ENCODE measurements at places on chromosomes 1 and 21.
A peak's percentile ranks its signal among the peaks of the same experiment; 100 is the strongest.

DNA sequence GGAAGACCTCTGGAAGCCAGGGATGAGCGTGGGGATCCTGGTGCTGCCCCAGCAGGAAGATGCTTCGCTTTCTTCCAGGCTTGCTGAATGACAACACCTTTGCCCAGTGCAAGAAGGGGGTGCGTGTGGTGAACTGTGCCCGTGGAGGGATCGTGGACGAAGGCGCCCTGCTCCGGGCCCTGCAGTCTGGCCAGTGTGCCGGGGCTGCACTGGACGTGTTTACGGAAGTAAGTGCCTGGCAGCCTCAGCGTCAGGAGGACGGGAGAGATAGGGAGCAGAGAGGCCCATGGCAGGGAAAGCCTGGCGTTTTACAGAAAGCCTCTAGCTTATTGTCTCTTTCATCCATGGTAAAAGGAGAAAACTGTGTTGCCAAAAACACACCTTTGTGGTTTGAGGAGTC, 23.5 kb downstream of the PHGDH start:
- no peak for DNase-seq

DNA sequence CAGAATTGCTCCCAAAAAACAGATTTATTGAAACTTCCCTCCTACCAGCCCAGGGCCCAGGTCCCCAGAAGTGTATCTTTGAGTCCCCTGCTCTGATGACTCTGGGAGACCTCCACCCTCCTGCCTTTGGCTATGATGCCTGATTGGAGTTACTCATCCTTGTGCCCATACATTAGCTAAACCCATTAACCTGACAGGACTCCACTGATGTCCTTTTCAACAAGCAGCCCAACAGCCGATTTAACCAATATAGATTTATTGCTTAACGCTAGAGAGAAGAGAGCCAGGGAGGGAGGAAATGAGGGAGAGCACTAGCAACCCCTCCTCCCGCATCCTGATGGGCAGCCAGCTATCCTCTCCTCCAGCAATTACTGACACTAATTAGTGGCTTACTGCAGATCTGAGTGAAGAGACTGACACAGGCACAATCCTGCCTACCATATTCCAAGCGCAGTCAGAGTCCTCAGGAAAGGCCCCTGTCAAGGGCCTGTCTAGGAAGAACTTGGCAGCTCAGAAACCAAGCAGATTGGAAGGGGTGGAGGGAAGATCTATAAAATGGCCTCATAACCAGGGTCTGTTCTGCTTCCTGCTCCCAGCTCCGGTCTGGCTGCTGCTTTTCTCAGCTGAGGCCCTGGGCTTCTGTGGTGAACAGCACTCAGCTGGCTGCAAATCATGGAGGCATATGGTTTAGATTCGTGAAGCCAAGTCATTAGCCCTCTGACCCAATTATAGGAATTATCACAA, 484.5 kb upstream of the DAB1 start:
- no peak for DNase-seq

DNA sequence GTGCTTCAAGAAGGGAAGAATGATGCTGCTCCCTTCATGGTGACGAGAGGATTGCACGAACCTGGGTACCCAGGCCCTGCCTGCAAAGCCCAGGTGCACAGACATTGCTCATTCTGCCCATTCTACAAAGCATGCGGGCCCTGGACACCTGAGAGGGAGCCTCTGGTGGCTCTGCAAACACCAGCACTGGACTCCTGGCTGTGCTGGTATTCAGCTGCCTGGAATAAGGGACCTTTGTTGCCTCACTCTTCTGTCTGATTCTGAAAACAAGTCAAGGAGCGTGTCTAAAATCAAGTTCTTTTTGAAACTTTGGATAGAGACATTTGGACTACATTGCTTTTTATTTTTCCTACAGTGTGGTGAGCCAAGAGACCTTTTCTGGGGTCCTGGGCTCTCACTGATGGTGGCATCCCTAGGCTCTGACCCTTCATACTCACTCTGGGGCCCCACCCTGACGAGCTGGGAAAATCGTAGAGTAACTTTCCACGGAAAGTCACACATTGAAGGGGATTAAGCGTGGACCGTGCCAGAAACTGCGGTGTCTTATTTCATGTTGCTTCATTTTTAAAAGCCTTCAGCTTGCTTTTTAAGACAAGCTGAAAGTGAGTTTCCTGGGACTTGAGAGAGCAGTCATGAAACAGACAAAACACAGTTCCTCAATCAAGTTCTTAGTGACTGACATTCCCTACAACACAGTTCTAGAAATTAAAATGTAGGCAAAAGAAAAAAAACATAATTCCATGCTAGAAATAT, 24.0 kb downstream of the ABCA4 start:
- peak; percentile 84 for DNase-seq

- DNase-seq, result no peak
Measured at GRCh38 chr1:248045209-248045608, 1.4 kb upstream of the OR2L3 start.

DNA sequence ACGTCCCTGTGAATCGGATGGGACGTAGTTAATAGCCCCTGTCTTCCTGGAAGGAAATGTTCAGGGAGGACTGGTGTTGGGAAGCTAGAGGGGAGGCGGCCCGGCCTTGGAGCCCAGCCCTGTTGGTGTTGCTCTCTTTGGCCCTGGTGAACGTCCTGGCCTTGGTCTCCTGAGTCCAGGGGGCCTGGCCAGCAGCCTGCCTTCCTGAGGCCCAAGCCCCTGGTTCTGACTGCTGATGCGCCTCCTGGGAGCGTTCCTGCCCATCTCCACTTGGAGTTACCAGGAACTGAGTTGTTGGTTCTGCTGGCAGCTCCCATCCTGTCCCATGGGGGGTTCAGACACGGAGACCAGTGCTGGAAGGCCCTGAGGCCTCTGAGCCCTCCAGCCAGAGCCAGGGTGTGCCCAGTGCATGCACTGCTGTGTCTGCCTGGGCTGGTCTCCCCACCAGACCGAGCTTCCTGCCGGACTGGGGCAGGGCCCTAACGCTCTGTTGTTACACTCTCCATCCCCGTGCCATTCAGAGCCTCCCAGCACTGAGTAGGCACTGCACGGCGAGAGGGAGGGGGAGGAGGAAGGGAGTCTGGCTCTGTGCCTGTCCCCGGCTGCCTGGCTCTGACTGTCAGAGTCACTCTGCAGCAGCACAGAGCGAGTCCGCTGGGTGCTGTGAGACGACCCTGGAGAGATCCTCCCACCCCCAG, 382.5 kb upstream of the VAMP3 start:
- no peak for DNase-seq

- DNase-seq, result peak; percentile 78
Measured at GRCh38 chr1:209202830-209203532, 380.5 kb upstream of the CAMK1G start.

DNA sequence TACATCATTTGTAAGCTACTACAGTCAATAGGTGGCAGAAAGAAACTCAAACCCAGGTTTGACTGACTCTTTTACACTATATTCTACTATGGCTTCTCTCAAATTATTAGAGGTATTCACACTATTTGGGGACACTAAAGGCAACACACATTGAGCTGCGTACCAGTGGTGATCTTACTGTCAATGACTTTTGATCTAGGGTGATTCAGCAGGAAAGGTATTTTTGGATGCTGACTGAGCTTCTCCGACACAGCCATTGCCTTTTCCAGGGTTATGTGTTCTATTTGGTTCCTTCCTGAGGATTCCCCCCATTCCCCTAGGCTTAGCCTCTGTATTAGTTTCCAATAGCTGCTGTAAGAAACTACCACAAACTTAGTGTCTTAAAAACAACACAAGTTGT, 73.2 kb upstream of the JAK1 start:
- no peak for DNase-seq

GRCh38 chr1:6554907-6555778, at the start of gene TAS1R1:
Gene TAS1R1, plus strand, starts transcription at chr1:6555307. Its CDS starts 67 bp downstream, at chr1:6555374.
- DNase-seq, result no peak

DNA sequence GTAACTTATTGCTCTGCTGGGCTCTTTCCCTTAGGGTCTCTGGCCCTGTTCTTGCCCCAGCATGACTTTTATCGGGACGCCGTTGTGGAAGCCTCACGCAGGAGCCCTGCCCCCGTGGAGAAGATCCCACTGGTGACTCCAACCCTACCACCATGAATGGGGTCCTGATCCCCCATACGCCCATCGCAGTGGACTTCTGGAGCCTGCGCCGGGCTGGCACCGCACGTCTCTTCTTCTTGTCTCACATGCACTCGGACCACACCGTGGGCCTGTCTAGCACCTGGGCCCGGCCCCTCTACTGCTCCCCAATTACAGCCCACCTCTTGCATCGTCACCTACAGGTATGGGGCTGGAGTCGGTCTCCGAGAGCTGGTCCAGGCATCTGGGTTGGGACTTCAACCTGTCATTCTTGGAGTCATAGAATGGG, 322 bp downstream of the DCLRE1B start:
- no peak for DNase-seq

DNA sequence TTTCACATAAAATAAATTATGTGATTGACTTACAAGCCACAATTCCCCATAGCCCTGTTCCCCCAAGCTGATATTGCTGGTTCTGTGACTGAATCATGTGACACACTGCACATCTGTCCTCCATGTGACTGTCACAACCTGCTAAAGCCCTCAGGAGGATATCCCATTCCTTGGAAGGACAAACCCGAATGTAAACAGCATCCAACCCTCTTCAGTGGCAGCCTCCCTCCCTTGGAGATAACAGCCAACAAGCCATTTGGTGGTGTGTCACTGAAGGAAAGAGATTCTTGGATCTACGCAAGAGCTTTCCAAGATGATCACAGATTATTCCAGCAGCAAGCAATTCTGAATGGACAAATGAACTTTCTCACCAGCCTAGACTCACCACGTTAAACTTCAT, 153.9 kb upstream of the TIAM1 start:
- no peak for DNase-seq
